ENCODE measurements at places on chromosomes 3 and 15. TPM values are rescaled to one million over a fixed set of nuclear protein-coding genes. Genes with fewer than 3 reads are reported as not detected.

WDR76 gene
- 13.3 TPM for total RNA-seq

CHRD gene
- total RNA-seq: 0.35 TPM

POTEB2 gene
- total RNA-seq: not detected

CAPN3 gene
- 0.80 TPM for total RNA-seq

KLHL6 gene
- total RNA-seq: not detected

NMNAT3 gene
- 0.88 TPM for total RNA-seq

ARRDC4 gene
- total RNA-seq: 0.09 TPM

FBXO45 gene
- total RNA-seq: 7.1 TPM

GHRL gene
- not detected for total RNA-seq

KIF15 gene
- total RNA-seq: 7.9 TPM

WDR73 gene
- total RNA-seq: 37.5 TPM

DMXL2 gene
- total RNA-seq: 17.6 TPM

TMCC1 gene
- 11.0 TPM for total RNA-seq

C2CD4A gene
- 0.10 TPM for total RNA-seq

INKA1 gene
- total RNA-seq: 2.4 TPM

ARPP21 gene
- 0.08 TPM for total RNA-seq

VEPH1 gene
- 0.70 TPM for total RNA-seq

DPPA2 gene
- not detected for total RNA-seq

GABRG3 gene
- total RNA-seq: 0.62 TPM

PTX3 gene
- total RNA-seq: 1.8 TPM

ARHGEF3 gene
- 8.0 TPM for total RNA-seq

ZNF717 gene
- total RNA-seq: 3.0 TPM

ZNF148 gene
- total RNA-seq: 9.4 TPM

ZSCAN2 gene
- total RNA-seq: 13.1 TPM

CAMK2N2 gene
- 1.4 TPM for total RNA-seq

SLCO3A1 gene
- total RNA-seq: 20.6 TPM

DPP8 gene
- total RNA-seq: 32.0 TPM

VILL gene
- total RNA-seq: 0.21 TPM

NR2F2 gene
- total RNA-seq: 20.2 TPM

ST8SIA2 gene
- total RNA-seq: 0.70 TPM

PAQR9 gene
- 2.2 TPM for total RNA-seq

GPR87 gene
- 2.7 TPM for total RNA-seq

GOLGA8S gene
- 0.08 TPM for total RNA-seq

MAP4 gene
- 96.4 TPM for total RNA-seq

FBXW12 gene
- total RNA-seq: not detected

TMEM42 gene
- total RNA-seq: 12.2 TPM

PPP1R14D gene
- total RNA-seq: not detected

STAB1 gene
- 0.07 TPM for total RNA-seq

LDHAL6B gene
- not detected for total RNA-seq

CPNE9 gene
- total RNA-seq: 0.30 TPM

CELF6 gene
- total RNA-seq: 0.12 TPM

RASL12 gene
- 0.13 TPM for total RNA-seq

ZNF860 gene
- 1.1 TPM for total RNA-seq

DUOXA1 gene
- total RNA-seq: 0.08 TPM

TMCO5A gene
- total RNA-seq: not detected

CPNE4 gene
- total RNA-seq: 6.8 TPM

OXTR gene
- total RNA-seq: 10.8 TPM

ZNF710 gene
- 16.7 TPM for total RNA-seq

GHSR gene
- total RNA-seq: not detected

IQCF6 gene
- total RNA-seq: not detected

LSMEM2 gene
- total RNA-seq: 0.10 TPM

GALNT15 gene
- 0.05 TPM for total RNA-seq

TMEM108 gene
- total RNA-seq: not detected
